ENCODE measurements at places on chromosomes 2 and 18.

DNA sequence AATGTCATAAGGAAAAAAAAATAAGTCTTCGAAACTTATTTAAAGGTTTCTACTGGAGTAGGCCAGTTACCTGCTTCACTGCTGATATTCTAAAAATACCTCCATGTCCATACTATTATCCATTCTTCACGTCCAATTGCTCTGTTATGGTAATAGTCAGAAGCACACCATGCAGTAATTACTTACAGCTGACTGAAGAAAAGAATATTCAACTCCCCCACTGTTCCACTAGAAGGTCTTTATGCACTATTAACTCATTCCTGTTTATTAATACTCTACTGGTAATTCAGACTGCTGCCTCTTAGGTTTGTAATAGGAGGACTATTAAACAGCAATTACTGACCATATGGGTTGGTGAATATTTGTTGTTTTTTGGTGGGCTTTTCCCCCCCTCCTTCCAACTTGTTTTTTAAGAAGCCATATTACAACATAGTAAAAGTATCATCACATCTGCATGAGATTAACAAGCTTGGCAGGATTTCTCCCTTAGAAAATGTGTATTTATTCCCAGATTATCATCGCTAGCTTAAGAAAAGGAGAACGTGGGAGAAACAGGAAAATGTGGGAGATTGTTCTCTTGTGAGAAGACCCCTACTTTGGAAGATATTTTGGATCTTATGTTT lies 806.4 kb upstream of the FANCL start:
- no peak for DNase-seq

GRCh38 chr2:105070010-105070865 lies 32.4 kb downstream of the MRPS9 start:
- no peak for DNase-seq

- no peak for DNase-seq
Observed at GRCh38 chr2:212451786-212452231, 86.8 kb downstream of the ERBB4 start.

DNA sequence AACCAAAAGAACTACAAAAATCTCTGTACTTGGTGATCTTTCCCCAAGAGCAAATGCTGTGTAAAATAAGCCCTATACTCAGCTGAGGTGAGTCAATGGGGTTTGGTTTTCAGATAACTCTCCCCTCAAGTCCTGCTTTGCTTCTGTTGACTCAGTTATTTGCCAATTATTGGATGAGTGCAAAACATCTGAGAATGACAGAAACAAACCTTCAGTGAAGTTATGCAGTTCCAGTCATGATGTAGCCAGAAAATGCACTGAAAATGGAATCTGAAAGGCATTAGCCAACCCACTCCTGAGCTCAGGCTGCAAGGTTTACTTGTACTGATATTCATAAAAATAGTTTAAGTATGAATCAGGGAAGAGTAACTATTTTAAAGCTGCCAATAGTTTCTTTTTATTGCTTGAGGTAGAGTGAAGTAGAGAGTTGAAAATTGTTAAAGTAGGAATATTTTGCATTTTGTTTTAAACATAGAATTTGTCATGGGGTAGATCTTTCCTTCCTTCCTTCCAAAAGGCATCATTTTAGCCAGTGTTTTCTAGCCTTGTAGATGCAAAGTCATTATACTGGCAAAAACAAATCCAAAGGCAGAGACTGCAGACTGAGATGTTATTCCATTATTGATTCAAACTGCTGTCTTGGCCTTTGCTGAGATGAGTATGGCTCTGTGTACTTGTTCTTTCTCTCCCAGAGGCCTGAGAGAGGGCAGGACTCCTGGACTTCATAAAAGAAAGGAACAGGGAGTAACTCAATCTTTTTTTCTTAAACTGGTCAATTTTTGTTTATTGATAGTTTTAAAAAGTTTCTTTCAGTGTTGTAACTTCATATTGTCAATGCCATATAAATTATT lies 215.3 kb downstream of the RND3 start:
- DNase-seq, result no peak

GRCh38 chr2:224042191-224042696 lies 3.2 kb upstream of the SERPINE2 start:
- no peak for DNase-seq

Data from glutamatergic neuron (in vitro differentiated cells).